ENCODE measurements at places on chromosomes 12 and 14.

GRCh38 chr14:23559010-23559925, 3.2 kb downstream of the THTPA start:
- DNase-seq = peak; percentile 52

DNA sequence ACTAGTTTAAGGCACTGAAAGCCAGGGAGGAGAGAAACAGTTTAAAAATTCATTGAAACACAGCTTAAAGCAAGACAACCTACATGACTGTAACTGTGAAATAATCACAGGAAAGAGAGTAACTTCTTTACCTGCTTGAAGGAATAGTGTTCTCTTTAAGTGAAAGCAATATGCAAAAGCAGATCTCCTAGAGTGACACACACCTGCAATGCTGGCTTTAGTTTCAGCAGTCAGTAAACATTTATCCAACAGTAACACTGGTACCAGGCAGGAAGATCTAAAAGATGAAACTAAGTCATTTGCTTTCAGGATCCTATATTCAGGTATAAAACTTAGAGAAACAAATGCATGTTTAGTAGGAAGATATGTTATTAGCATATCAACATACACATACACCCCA, 85.3 kb upstream of the PPM1H start:
- DNase-seq = no peak

DNA sequence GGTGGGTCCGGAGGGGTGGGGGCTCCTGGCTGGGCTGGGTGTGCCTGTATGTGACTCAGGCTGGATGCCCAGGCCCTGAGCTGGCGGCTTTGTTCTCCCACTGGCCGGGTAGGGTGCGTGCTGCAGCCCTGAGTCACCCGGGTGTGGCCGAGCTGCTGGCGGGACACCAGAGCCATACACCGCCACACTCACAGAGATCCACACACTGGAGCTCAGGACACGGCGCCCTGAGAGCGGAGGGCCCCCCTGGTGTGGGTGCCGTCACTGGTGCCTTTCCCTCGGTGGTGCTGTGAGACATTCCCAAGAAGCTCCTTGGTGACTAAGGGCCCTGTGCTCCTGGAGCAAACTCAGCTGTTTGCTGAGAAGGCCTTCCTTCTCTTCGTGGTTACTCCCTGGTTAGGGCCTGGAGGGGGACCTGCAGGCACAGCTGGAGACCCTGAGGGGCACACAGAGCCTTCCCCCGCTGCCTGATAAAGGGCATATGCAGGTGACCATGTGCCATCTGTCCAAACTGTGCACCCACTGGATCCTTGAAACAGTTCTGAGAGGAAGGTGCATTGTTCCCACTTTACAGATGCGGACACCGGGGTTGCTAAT, 44.3 kb downstream of the KRT80 start:
- DNase-seq = peak; percentile 94

DNA sequence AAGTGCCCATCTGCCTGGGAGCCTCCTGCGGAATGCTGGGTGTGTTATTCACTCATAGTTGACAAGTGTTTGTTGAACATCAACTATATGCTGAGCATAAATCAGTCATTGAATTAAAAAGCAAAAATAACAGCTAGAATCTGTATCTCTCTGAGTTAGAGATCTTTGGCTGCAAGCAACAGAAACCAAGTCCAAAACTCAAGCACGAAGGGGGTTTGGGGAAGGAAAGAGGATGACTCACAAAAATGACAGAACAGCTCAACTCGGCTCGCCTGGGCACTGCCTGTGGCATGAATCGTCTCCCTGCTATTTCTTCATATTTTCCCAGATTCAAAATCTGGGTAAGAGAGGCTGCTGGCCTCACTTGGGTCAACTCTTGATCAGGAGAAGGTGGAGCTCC, 72.6 kb upstream of the NCOR2 start:
- peak; percentile 73 for DNase-seq

DNA sequence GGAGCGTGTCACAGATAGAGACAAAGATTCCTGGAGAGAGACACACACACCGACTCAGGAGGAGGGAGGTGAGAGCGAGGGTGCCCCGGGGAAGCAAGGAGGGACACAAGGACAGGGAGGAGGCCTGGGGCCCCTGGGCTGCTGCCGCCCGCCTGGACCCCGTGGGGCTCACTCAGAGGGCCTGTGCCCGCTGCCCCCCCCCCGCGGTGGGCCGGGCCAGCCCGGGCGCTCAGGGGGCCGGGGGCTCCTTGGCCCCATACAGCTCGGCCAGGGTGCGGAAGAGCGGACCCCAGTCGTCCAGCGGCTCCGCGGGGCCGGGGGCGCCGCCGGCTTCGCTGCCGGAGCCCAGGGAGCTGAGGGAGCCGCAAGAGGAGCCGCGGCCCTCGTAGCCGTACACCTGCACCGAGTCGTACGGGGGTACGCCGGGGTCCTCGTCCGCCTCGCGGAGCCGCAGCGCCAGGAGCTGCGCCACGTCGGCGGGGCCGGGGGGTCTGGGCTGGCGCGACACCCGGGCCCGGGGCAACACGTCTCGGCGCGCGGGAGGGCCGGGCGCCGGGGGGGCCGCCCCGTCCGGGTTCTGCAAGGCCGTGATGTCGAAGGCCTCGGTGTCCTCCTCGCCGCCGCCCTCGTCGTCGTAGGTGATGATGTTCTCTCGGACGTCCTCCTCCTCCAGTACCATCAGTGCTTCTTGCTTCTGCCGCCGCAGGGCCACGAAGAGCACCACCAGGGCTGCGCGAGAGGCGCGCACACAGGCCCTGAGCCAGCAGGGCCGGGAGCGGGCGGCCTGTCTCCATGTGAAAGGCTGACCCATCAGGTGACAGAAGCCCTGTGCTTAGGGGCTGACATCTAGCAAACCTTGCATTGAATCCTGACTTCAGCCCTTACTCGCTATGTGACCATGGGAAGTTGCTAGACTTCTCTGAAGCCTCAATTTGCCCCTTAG, 6.0 kb downstream of the PSMB11 start:
- no peak for DNase-seq

- peak; percentile 96 for DNase-seq
These were observed 138.7 kb upstream of the DYRK2 start for GRCh38 chr12:67509666-67510386.

DNA sequence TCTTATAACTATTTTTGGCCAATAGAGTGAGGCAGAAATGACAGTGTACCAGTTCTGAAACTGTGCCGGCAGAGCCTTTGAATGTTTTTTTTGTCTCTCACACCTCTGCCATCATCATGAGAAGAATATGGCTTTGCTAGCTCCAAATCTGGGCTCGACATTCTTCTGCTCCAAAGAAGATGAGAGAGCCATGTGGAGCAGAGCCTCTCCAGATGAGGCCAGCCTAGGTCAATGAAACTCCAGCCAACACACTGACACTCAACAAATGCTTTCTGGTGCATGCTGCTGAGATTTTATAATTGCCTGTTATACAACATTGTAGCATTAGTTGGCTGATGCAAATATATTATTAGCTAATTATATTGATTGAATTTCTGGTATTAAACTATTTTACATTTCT, 154.7 kb downstream of the SLC38A4 start:
- DNase-seq = no peak

DNA sequence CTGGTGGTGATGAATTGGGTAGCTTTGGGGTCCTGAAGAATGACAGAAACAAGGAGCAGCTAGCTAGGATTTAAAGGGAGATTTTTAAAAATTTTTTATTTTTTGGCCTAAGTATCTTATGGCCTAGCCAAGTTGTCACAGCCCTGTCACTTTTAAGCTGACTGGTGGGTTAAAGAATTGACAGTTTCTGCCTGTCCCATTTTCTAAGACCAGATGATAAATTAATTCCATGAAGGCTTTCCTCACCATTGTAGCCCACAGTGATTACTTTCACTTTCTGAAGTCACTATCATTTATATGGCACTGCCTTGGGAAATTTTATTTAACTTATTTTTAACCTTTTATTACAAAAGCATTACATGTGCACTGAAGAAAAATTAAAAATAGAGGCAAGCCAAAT, 43.2 kb downstream of the BICDL1 start:
- no peak for DNase-seq

GRCh38 chr12:72207486-72208409, 64.4 kb upstream of the TRHDE start:
- DNase-seq = no peak

DNA sequence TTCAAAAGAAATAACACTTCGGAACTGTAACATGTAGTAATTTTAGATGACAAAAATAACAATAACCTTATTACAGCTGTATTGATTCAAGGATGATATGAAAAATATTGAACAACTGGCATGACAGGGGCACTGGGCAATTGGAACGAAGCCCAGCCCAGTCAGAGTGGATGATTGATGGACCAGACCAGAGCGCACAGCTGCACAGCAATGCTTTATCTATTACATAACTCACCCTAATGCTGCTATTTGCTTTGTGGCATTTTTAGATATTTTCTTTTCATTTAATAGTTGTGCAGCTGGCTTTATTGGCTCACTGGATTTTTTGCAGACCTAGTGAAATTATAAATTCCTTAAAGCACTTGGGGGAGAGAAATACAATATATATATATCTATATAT, 26.9 kb upstream of the FERMT2 start:
- peak; percentile 26 for DNase-seq

DNA sequence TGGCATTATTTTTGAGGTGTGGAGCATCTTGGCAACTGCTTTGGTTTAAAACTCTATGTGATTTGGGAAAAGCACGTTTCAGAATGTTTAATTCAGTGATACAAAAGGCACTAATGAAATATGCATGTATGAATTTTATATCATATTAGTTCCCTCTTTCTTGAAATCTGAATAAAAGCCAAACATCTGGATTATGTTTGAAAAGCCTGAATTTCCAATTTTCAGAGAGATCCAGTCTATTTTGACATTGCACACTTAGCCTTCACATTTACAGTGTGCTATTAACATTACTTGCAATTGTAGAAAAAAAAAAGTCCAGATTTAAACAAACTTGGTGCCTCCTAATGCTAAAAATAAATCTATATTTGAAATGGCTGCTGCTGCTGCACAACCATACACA, 219.1 kb upstream of the NPAS3 start:
- no peak for DNase-seq

DNA sequence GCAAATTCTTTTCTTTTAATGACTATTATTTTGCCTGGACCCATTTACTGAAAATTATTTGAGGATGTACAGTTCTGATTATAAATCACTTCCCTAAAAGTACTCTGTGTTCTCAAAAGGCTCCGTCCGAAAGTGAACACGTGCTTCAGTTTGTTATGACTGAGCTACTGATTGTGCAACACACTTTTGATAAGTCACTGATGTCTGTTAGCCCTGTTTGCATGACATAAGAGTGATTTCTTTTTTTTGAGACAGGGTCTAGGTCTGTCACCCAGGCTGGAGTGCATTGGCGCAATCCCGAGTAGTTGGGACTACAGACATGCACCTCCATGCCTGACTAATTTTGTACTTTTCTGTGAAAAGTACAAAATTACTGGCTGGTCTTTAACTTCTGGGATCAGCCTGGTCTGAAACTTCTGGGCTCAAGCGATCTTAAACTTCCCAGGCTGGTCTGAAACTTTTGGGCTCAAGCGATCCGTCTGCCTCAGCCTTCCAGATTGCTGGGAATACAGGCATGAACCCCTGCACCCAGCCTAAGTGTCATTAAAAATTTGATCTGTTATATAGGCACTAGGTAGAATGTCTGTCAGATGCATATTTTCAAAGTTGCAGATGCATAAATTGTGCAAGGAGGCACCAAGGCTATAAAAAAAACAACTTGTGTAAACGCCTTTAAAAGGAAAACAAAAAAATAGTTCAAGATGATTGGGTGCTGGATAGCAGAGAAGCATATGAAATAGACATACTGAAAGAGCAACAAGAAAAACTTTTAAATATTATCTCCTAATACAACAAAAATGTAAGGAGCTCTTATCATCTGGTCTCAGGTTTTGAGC, 111.5 kb downstream of the SRGAP1 start:
- DNase-seq = peak; percentile 93

- peak; percentile 14 for DNase-seq
These were observed 882 bp upstream of the GTF2A1 start for GRCh38 chr14:81221579-81222102.

DNA sequence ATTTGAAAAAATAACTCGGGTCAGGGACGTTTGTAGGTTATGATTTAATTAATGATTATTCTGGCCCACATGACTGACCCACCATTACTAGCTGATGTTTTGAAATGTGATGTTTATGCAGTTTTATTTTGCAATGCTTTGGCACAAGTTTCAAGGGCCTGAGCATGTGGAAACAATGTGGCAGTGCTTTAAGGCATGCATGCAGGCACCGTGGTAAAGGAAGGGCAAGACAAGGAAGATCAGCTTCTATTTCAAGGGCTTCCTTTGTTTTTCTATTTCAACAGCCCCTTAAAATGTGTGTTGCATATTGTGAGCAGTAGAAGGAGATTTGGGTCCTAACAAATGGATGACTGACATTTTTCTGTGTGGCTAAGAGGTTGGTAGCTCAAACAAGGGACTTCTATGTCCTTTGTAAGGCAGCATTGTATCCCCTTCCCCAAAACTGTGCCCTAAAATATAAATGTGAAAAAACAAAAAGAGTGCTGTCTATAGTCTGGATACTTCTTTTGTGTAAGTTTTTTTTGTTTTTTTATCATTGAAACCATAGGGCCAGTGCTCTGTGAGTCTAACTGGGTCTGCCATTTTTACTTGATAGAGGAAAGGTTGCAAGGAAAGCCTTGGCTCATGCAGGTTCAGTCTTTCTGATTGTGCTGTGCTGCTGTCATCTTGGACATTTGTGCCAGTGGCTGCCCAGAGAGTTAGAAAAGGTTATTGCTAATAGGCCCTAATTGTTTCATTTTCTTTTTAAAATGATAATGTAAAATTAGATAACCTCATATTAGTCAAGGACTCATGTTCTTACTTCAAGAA, 103.5 kb downstream of the FGD4 start:
- DNase-seq = peak; percentile 93

- DNase-seq = peak; percentile 77
These were observed 33.6 kb downstream of the E2F7 start for GRCh38 chr12:77031745-77032144.

DNA sequence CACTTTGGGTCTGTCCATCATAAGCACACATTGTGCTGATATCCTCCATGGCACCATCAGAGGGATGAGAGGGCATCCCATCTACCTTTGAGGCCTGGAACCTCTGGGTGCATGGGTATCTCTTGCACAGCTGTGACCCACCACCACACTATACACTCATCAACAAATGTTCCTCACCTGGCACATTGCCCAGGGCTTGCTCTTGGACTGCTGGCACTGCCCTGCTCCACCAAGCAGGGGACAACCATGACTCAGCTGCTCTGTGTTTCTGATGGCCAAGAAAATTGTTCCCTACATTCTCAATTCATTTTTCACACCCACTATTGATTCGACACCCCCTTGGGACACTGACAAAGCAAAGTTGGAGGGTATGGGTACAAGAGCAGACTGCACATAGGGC, 155.5 kb downstream of the PTPRO start:
- no peak for DNase-seq

DNA sequence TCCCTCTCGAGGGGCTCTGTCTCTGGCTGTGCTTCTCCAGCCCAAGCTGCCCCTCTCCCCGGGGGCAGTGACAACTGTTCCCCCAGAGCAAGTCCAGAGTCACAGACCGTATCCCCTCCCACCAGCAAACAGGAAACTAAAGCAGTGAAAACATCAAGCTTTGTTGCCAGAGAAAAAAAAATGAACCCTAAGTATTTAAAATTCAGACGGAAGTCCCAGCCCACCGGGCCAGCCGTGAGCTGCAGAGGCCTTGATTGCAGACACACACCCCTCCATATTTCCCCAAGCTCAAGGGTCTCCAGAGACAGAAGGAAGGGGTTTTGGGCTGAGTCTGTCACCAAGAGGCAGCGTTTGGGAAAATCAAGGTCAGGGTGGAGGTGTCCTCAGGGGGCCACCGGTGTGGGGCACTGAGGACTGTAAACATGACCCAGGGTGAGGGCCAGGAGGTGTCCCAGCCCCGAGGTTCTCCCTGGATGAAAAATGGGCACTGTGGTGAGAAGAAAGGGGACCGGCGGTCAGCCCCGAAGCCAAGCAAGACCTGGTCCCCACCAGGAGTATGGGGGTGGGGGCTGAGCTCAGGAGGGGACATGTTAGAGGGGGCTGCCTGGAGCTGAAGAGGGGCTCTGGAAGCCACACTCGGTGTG, 7.7 kb downstream of the PHETA1 start:
- no peak for DNase-seq
